Caco-2 (cell line): ENCODE measurements at places on chromosomes 2 and 18.

DNA sequence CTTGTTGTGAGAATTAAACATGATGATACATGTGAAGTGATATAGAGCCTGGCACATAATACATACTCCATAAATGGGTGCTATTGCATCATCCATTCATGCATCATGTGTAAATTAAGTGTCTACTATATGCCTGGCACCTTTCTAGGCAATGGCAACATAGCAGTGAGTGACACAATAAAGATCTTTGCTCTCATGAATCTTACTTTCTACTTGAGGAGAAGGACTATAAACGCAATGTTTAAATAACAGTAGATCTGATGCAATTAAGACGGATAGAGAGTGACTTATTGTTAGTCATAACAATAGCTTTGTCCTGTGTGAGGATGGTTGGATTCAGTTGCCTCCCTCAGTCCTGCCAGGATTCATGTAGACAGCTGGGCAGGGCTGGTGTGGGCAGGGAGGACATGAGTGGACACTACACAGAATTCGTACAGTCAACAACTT is 88.4 kb upstream of the NPAS2 start:
- no peak for DNase-seq

- DNase-seq, result no peak
These were observed 235.7 kb downstream of the RPIA start for GRCh38 chr2:88927128-88927527.

GRCh38 chr2:64228126-64228678 is 84.0 kb upstream of the PELI1 start:
- peak; percentile 79 for DNase-seq

- DNase-seq, result no peak
These were observed 1474.0 kb upstream of the ACVR2A start for GRCh38 chr2:146370826-146371225.

- DNase-seq, result peak; percentile 42
These were observed 79.0 kb downstream of the TTC21B start for GRCh38 chr2:165874445-165875039.

- no peak for DNase-seq
These were observed 1.8 kb downstream of the NMI start for GRCh38 chr2:151287513-151288250.

DNA sequence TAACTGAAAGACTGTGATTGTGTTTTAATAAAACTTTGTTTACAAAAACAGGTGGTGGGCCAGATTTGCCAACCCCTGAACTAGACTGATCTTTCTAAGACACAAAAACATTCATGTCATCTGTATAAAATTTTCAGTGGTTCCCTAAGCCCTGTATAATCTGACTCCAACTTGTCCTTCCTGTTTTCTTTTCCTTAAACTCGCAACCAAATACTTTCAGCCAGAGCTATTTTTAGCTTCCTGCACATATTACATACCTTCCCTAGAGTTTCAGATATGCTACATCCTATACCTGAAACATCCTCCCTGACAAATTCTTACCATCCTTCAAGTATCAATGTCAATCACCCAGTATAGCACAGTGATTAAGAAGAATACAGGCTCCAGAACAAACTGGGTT is 4.8 kb downstream of the GCFC2 start:
- no peak for DNase-seq

- no peak for DNase-seq
These were observed 2.4 kb upstream of the OTOS start for GRCh38 chr2:240142859-240143258.

- DNase-seq, result no peak
These were observed 50.1 kb downstream of the GALR1 start for GRCh38 chr18:77299706-77300105.

GRCh38 chr2:234241656-234242458 is 191.4 kb downstream of the SPP2 start:
- DNase-seq, result no peak
